EL (cell line): ENCODE measurements at places on chromosomes 3 and 15.
A peak's percentile ranks its signal among the peaks of the same experiment; 100 is the strongest.

- peak; percentile 51 for DNase-seq
Measured at GRCh38 chr3:175193815-175194518, 334.8 kb downstream of the NAALADL2 start.

- DNase-seq = peak; percentile 90
Measured at GRCh38 chr15:40098489-40099261, 10.0 kb downstream of the BMF start.

GRCh38 chr15:38524156-38524555 lies 40.5 kb downstream of the RASGRP1 start:
- DNase-seq = peak; percentile 25

- no peak for DNase-seq
Measured at GRCh38 chr15:90058775-90059174, 43.5 kb downstream of the IDH2 start.

GRCh38 chr3:16987141-16987540 lies 102.4 kb downstream of the PLCL2 start:
- no peak for DNase-seq

GRCh38 chr3:87901141-87901540 lies 157.7 kb downstream of the CGGBP1 start:
- no peak for DNase-seq

- no peak for DNase-seq
Measured at GRCh38 chr15:39184701-39185390, 396.0 kb upstream of the THBS1 start.

DNA sequence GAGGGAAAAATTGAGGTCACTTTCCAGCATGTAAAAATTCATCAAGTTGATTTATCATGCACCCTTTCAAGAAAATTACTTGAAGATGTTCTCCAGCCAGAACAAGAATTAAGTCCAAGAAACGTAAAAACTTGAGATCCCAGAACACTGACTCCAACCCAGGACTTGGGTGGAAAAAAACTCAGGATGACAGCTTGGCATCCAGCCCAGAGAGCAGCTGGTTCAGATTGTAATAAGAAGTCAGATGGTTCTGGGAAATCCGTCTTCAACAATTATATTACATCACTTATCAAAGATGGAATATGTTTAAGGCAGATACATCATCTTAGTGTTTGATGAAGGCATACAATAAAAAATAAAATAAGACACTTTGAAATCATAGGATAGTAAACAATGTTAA lies 23.0 kb upstream of the DNAJC13 start:
- no peak for DNase-seq

DNA sequence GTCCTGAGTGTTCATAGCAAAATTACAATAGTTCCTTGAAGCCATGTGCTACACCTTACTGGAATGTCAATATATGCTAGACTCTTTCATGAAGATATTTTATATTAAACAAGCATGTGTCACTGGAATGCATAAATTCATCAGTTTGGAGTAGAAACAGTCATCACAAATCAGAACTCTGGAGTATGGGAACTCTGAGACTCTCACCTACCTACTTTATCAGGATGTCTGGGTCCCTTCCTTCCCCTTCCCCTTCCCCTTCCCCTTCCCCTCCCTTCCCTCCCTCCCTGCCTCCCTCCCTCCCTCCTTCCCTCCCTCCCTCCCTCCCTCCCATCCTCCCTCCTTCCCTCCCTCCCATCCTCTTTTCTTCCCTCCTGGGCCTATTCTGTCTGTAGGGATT lies 144.7 kb upstream of the PEX5L start:
- DNase-seq = no peak

GRCh38 chr3:149221783-149222517 lies at the start of gene CP:
Gene CP, minus strand, starts transcription at chr3:149221829. Its CDS starts 37 bp downstream, at chr3:149221792.
- no peak for DNase-seq

DNA sequence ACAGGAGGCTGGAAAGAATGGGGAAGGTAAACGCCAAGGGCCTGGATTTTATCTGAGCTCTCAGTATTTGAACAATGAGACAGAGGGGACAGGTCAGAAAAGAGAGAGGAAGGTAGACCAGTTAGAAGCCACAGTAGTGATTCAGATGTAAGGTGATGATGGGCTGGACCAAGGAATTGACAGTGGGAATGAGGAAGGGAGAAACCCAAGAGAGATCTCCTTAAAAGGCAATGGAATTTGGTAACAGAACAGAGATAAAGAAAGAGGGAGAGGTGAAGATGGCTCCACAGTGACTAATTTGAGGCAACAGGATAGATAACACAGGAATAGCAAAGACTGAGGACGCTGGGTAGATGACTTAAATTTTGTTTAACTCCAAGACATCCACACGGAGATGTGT lies 11.4 kb upstream of the HEG1 start:
- peak; percentile 57 for DNase-seq

DNA sequence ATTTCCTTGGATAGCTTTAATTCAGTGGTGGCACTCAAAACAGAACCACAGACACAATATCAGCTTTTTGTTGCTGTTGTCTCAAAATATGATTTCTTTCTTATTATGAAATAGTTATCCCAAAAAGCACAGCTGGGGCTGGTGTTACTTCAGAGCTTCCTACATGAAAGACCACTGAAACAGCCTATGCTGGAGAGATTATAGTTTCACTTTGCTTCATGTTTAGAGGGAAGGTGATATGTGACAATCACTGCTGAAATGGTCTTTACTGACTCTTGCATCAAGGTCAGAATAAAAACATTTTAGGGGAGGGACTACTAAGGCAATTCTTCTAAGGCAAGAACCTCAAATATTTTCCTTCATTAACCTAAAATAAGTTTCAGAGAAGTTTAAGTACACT lies 190.7 kb downstream of the TNIK start:
- DNase-seq = no peak

DNA sequence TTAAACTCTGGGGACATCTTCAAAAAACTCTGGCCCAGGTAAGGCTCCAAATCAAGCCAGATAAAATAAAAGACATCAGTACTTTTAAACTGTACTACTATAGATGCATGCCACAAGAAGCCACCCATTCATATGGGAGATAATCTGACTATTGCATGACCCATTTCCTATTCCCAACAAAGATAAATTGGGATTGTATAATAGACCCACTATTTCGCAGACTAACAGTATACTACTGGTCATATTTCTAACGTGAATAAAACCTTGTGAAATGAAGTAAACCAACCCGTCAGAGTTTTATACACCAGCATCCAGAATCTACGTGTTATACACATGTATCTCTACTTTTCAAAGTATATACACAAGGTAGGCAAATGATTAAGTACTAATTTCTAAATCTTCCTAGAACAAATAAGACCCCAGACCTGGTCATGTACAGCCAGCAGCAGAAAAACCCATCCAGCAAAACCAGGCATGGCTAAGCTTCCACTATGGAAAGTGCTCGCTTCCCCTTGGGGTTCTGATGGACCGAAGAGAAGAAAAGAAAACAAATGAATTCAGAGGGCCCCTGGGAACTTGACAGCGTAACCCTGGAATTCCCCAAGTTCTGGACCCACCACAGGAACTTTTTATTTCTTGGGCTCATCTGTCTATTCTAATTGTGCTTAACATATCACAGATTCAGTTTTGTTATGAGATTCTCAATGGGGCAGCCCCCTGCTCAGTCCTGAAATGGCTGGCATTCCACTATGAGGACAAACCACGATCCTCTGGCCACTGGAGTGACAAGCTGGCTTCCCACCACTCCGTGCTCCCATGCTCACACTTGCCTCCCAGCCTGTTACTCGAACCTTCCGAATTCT lies 69.1 kb downstream of the MB21D2 start:
- peak; percentile 43 for DNase-seq

- DNase-seq = no peak
Measured at GRCh38 chr15:31975830-31976229, 54.5 kb upstream of the CHRNA7 start.

- DNase-seq = no peak
Measured at GRCh38 chr3:185767002-185767688, 57.7 kb downstream of the IGF2BP2 start.

GRCh38 chr3:25532431-25533162 lies 104.5 kb downstream of the RARB start:
- peak; percentile 8 for DNase-seq

GRCh38 chr15:99210334-99210733 lies 39.0 kb downstream of the TTC23 start:
- no peak for DNase-seq

DNA sequence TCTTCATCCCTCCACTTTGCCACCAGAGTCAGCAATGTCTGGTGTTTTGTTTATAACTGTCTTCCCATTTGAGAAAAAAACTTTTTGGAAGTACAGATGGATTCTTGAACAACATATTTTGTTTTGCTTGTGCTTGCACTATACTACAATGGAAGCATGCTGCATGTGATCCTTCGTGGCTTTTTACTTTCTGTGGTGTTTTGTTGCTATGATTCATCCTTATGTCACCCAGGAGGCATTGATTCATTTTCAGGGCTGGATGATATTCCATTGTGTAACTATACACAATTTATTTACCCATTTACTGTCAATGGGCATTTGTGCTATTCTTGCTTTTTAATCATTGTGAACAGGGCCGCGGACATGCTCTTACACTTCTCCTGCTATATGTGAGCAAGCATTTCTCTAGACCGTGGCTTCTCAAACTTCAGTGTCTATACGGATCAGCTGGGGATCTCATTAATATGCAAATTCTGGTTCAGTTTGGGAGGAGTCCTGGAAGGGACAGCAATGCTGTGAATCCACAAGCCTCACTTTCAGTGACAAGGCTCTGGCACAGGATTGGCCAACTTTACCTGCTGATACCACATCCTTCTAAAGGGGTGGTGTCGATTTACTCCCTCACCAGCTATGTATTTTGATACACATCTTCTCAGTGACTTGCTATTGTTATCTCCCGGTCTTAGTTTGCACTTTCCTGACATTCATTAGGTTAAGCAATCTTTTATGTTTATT lies 65.9 kb downstream of the POLR2M start:
- DNase-seq = peak; percentile 58

GRCh38 chr3:29644956-29645636 lies 364.2 kb downstream of the RBMS3 start:
- no peak for DNase-seq

GRCh38 chr15:96428742-96429141 lies 98.2 kb downstream of the NR2F2 start:
- DNase-seq = peak; percentile 99

- DNase-seq = no peak
Measured at GRCh38 chr3:5023777-5024346, 44.6 kb downstream of the BHLHE40 start.

GRCh38 chr3:66361356-66361755 lies 139.5 kb downstream of the LRIG1 start:
- DNase-seq = peak; percentile 16

DNA sequence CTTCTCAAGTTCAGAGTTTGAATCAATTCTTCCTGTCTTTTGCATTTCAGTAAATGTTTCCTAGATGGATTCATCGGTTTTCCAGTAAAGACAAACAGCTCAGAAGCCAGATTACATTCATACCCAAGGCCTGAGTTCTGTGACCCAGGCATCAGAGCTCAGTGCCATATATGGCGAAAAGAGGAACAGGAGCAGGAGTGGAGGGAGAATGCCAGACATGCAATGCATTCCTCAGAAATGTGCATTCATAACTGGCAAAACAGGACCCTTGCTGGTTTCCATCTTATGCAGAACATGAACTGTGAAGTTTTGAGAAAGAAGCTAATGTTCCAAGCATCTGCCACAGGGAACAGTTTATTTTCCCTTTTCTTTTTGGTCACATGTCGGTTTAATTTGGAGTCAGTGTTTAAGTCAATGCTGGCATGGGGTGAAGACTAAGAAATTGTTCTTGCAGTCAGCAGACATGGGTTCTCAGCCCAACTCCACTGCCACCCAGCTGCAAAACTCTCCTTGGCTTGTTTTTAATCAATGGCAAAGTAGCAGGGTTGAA lies 116.5 kb downstream of the LPP start:
- peak; percentile 98 for DNase-seq

DNA sequence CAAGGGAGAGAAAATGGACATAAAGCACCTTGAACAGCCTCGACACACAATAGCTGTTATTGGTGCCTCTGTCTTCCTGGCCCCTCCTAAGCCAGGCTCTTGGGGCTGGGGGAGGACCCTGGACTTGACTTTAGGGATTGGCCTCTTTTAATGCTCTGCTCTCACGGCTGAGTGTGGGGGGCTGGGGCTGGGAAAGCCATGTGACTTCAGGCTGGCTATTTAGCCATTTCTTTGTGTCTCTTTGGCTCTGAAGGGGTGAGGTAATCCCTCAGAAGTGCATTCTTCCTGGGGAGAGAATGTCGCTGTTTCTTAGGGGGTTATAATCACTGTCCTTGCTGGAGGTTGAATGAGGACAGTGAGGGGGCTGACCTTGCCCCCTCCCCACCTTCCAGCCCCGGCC lies 26.2 kb downstream of the MAGEF1 start:
- DNase-seq = no peak

GRCh38 chr3:139455855-139456254 lies 20.5 kb downstream of the RBP2 start:
- no peak for DNase-seq

DNA sequence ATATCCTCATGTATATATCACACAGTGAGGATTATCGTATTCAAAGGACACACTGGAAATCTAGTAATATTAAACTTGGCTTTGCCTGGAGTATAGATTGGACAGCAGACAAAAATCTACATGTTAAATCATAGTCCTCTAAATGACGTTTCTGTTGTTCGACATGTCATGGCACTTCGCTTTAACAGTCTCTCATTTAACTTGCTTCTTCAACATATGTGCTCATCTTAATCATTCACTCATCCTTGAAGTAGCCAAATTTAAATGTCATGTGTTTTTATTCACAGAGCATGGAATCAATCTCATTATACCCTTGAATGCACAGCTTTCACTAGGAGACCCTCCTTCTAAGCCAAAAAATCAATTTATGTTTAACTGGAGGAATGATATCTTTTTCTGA lies 417.0 kb upstream of the CNTN6 start:
- DNase-seq = no peak

- no peak for DNase-seq
Measured at GRCh38 chr3:69921651-69922050, 77.9 kb upstream of the SAMMSON start.

- DNase-seq = no peak
Measured at GRCh38 chr3:14431452-14431916, 29.1 kb downstream of the SLC6A6 start.

DNA sequence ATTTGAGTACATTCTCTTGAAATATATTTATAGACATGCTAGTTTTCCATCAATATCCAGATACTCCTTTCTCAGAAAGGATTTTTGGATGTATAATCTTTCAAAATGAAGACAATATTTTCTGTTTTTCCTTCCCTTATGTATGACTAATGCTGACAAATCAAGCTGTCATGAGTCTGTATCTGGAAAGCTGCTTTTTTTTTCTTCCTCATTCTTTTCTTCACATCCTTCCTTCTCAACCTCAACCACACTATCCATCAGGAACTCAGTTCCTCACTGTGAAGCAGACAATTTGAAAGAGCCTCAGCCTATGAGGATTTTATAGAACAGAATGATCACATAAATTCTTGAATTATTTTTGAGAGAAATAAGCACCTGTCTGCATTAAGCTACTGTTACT lies 335.9 kb upstream of the EPHA6 start:
- no peak for DNase-seq

- DNase-seq = peak; percentile 71
Measured at GRCh38 chr15:82530606-82531379, 9.5 kb downstream of the RPS17 start.

- DNase-seq = no peak
Measured at GRCh38 chr3:46143951-46144473, 64.1 kb downstream of the CCR1 start.
